ENCODE measurements at places on chromosomes 12 and 14.
A peak's percentile ranks its signal among the peaks of the same experiment; 100 is the strongest.

- H3K36me3 ChIP-seq = no peaks in the 10 kb centered on the region
- DNase-seq = no peak
- H3K27me3 ChIP-seq = peaks cover 56% of the 10 kb centered on the region
- no peak overlapping the region for H3K27ac ChIP-seq
Observed at GRCh38 chr12:54420766-54421144, 1.7 kb upstream of the ITGA5 start.

- H3K4me1 ChIP-seq = no peaks in the 10 kb centered on the region
- peak overlapping the region; percentile 78 for H3K4me3 ChIP-seq
- H3K36me3 ChIP-seq = peaks cover 15% of the 10 kb centered on the region
- peak overlapping the region; percentile 64 for H3K27ac ChIP-seq
Observed at GRCh38 chr14:74302152-74302628, 544 bp downstream of the ABCD4 start.

- no peaks in the 10 kb centered on the region for H3K36me3 ChIP-seq
- H3K27ac ChIP-seq = no peak overlapping the region
- no peaks in the 10 kb centered on the region for H3K27me3 ChIP-seq
- no peak for DNase-seq
- no peaks in the 10 kb centered on the region for H3K4me1 ChIP-seq
Observed at GRCh38 chr12:2453076-2453760, 341.6 kb upstream of the FKBP4 start.

- H3K36me3 ChIP-seq = peaks cover 4% of the 10 kb centered on the region
- peak overlapping the region; percentile 84 for H3K27ac ChIP-seq
- no peaks in the 10 kb centered on the region for H3K27me3 ChIP-seq
- no peak overlapping the region for H3K4me3 ChIP-seq
- peaks cover 18% of the 10 kb centered on the region for H3K4me1 ChIP-seq
Observed at GRCh38 chr14:95125221-95125620, 32.1 kb downstream of the DICER1 start.

- no peak overlapping the region for H3K27ac ChIP-seq
- H3K4me3 ChIP-seq = no peak overlapping the region
- no peaks in the 10 kb centered on the region for H3K36me3 ChIP-seq
- no peaks in the 10 kb centered on the region for H3K27me3 ChIP-seq
Observed at GRCh38 chr12:108066583-108067577, 62.2 kb upstream of the WSCD2 start.

Data from GM23338 (cell line).